T-helper 2 cell treated with Interferon-gamma antibody and Interleukin-4, amounts not matched to agents 5 μg/mL and 100 μg/mL, for 36 hours (primary cell): ENCODE measurements at places on chromosomes 12 and 14.

- DNase-seq = no peak
Measured at GRCh38 chr14:21307637-21308036, 27.8 kb downstream of the RPGRIP1 start.

- DNase-seq = no peak
Measured at GRCh38 chr14:104883681-104884361, 18.8 kb downstream of the CEP170B start.

DNA sequence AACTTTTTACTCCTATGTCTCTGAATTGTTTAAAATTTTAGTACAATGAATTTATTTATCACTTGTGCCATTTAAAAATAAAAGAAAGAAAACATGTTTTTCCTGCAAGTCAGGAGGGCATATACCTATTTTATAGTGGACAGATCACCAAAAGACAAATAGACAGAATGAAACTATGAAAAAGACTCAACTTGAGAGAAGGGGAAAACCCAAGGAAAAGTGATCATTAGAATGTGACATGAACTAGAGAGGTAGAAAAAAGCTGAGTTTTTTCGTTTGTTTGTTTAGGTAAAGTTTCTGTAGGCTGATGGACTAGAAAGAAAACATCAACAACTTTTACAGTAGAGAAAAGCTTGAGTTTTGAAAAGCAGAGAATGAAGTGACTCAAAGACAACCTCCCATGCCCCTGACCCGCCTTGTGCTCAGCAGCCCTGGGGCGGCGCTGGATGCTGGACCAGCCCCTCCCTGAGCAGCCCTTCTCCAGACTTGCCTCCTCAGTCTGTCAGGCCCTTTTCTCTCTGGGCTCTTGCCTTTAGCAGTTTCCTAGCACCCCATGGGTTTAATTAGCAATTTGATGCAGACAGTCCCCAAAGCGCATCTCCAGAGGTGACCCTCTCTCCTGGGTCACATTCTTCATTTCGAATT, 95.1 kb upstream of the ARID2 start:
- DNase-seq = no peak

DNA sequence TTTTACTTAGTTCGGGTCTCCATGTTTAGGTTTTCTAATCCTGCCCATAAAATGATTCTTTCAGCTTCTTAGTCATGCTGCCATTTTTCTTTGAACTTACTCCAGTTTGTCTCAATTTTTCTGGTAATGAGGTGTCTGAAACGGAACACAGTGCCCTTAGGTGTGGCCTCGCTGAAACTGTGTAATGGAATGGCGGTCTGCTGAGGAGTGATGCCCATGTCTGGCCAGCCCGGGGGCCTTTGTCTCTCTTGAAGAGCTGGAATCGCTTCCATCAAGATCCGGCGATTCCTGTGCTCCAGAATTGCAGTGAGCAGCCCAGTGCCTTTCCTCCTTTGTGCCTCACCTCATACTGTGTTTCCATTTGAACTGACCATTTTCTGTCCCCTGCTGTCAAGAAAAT, 112.5 kb downstream of the FBXL14 start:
- no peak for DNase-seq

- DNase-seq = no peak
Measured at GRCh38 chr12:41972598-41972997, 172.1 kb downstream of the GXYLT1 start.

DNA sequence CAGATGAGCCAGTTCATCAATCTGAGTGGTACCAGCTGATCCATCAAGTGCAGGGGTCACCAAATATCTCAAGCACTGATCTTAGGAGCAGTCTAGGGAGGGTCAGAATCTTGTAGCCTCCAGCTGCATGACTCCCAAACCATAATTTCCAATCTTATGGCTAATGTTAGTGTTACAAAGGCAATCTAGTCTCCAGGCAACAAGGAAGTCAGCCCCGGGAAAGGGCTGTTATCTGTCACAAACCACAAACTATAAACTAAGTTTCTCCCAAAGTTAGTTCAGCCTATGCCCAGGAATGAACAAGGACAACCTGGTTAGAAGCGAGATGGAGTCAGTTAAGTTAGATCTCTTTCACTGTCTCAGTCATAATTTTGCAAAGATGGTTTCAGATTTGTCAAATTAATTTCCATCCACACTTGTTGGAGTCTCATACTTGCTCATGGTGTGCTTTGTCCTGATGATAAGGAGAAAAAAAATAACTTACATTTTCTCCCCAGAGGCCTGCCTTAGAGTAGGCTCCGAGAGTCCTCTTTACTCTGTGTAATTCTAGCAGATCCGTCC, 3.9 kb upstream of the ABHD4 start:
- DNase-seq = no peak

- no peak for DNase-seq
Measured at GRCh38 chr12:5375547-5376295, 56.2 kb upstream of the NTF3 start.

- no peak for DNase-seq
Measured at GRCh38 chr14:53354336-53354735, 201.2 kb upstream of the DDHD1 start.

- peak; percentile 72 for DNase-seq
Measured at GRCh38 chr14:58637391-58638230, at the start of gene DACT1. Gene DACT1 (plus strand): TSS chr14:58637962. CDS start chr14:58638203, 241 bp downstream.

DNA sequence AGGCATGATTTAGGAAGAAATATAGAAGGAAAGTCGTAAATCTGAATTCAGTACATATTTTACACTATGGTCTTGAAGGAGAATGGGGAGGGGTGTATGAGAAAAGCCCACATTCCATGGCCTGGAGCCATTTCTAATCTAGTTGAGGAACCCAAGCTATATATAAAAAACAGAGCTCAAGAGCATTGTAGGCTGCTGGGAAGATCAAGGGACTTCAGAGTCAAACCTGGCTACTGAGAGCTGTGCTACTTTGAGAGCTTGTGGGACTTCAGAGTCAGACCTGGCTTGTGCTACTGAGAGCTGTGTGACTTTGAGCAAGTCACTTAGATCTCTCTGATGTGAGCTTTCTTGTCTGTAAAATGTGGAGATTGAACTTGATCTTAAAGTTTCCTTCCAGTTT, 58.7 kb downstream of the TBK1 start:
- no peak for DNase-seq

DNA sequence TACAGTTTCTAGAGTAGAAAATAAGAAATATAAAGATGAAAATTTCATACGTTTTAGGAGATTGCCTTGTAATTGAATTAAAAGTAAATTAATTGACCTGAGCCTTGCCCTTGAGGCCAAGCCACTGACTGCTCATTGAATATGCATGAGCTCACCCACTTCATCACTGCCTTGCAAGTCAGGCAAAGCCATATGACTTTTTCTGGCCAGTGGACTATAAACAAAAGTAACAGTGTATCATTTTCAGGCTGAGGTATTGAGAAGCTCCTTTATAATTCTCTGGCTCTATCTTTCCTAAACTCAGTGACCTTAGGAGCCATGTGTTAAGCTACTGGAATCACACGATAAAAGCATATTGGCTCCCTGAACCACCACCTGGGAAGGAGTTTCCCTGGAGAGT, 369.3 kb downstream of the NUAK1 start:
- DNase-seq = no peak

DNA sequence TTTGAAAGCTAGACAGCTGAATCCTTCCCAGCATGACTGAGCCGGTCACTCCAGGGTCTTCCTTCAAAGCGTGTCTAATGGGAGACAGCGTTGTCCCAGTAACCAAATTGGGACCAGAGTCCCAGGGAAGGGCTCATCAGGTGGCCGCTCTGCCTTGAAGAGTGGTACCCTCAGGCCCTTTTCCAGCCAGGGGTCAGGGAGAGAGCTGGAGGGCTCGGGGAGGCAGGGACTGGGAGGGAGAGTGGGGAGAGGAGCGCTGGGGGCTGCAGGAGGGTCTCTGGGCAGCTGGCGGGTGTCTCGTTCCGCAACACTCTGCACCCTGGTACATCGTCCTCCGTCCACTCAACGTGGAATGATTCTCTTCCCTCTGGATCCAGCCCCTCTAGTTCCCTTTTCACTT, 1.6 kb upstream of the RTL1 start:
- no peak for DNase-seq

- DNase-seq = no peak
Measured at GRCh38 chr12:11707535-11707934, 58.1 kb downstream of the ETV6 start.

- DNase-seq = no peak
Measured at GRCh38 chr14:55771242-55771981, 191.4 kb downstream of the KTN1 start.

DNA sequence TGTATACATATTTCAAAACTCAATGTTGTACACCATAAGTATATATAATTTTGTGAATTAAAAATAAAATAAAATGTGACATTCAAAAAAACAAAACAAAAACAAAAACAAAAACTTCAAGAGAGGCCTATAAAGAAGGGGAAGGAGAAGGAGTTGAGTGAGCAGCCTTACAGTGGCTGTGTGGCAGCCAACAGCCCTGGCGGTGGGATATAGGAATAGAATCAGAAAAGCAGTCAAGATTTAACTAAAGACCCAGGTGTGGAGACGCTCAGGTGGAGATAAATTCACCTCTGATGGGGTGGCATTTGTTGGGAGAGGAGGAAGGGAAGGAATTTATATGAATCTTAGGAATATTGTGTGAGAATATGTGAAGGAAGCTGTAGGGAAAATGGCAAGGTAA, 41.8 kb upstream of the E2F7 start:
- DNase-seq = no peak

DNA sequence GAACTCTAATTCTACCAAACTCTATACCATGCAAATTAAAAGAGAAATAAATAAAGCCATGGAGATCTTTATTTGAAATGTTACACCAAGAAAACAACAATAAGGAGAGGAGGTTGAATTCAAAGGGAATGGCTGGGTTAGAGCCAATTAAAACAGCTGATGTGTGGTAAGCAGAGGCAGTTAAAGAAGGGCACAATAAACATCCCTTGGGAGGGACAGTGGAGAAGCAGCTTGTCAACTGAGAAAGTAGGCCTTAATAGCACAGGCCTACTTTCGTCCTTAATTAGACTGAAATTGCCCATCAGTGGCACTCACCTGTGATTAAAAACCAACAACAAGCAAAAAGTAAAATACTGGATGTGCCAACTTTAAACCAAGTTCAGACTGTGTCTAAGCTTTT, 16.3 kb upstream of the NAV3 start:
- no peak for DNase-seq

DNA sequence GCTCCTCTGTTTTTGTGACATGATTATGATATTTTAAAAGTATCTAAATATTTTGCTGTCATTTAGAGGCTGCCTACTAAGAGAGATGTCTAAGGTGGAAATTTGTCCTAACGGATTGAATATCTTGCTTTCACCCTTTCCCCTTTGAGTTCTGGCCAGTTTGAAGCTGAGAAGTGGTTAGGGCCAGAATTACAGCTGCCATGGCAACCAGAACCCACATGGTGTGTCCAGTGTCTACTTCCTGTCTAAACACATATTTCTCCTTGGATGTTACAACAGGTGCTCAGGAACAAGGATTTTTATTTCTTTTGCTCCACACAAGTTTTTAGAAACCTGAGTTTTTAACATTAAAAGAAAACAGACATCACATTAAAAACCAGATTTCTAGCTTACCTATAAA, 335.1 kb upstream of the OR4E1 start:
- DNase-seq = no peak

- no peak for DNase-seq
Measured at GRCh38 chr12:71688961-71689570, 3.2 kb downstream of the TMEM19 start.

GRCh38 chr12:120049426-120049825, 60.4 kb downstream of the BICDL1 start:
- no peak for DNase-seq

- DNase-seq = no peak
Measured at GRCh38 chr14:69268223-69268622, 8.3 kb downstream of the GALNT16 start.

DNA sequence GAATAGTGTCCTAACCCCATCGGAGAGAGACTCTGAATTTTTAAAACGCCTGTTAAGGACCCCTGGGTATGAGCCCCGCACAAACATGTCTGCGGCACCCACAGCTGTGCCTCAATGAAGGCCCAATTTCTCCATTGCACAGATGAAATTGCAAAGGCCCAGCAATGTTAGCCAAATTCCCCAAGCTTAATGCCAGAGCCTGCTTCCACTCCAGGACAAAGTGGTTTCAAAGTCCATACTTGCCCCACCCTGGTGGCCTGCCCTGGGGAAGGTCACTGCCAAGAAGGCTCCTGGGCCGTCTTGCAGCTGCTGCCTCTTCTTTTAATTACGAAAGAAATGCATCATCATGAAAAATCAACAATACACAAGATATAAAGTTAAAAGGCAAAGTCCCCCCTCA, 1179.7 kb downstream of the VRK1 start:
- no peak for DNase-seq

- no peak for DNase-seq
Measured at GRCh38 chr12:103855036-103855712, 14.1 kb upstream of the NT5DC3 start.

DNA sequence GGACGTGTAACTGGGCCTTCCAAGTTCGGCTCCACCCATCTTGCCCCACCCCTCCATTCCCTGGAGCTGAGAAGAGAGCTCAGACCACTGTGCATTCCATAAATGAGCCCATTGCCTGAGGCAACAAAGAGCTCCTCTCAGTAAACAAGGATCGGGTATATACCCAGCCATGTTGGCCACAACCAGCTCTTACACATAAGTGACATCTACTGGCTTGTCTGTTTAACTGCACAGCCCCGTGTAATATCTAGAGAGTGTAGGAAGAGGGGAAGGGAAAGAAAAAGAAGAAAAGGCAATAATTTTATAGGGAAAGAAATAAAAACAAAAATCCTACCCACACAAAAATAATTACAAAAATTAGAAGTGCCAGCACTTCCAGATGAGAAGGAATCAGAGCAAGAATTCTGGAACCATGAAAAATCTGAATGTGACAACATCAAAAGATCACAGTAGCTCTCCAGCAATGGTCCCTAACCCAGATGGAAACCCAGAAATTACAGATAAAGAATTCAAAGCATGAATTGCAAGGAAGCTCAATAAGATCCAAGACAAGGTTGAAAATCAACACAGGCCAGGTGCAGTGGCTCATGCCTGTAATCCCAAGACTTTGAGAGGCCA, 308.1 kb downstream of the RPAP3 start:
- DNase-seq = peak; percentile 35

DNA sequence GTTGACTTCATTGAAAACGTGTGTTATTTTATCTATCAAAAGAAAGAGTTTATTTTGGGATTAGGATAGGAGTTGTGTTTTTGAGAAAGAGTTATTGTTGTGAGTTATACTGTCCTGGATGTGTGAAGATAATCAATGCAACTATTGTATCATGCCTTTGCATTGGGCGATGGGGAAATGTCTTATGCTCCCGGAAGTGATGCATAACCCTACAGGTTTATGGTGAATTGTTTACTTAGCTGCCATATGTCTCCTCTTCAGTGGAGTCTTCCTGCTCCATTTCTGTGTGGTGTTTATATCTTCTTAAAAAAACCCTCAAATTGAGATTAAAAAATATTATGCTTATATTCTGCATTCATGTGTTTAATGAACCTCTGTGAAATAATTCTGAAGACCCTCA, 6.5 kb downstream of the PDE3A start:
- no peak for DNase-seq

- no peak for DNase-seq
Measured at GRCh38 chr14:60964904-60965303, 16.0 kb downstream of the TRMT5 start.

GRCh38 chr12:50326590-50327284, 43.4 kb upstream of the LIMA1 start:
- no peak for DNase-seq
